ENCODE measurements at places on chromosomes 5 and 9.
A peak's percentile ranks its signal among the peaks of the same experiment; 100 is the strongest.

- DNase-seq: no peak
Observed at GRCh38 chr9:114416290-114416689, 28.5 kb upstream of the AKNA start.

DNA sequence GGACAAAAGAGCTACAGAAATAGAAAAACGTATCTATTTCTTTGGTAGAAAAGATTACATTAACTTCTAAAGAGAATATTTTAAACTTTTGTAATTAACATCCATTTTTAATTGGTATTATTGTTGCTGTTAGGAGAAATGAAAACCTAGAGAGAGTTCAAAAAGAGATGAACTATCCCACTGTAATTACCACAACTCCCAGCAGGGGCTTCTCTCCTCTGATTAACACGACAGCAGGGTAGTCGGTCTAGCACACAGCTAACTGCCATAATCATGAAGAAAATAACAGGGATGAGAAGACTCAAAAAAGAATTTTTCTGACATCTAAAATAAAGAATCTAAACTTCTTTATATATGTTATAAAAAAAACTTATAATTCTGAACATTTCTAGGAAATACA is 86.2 kb upstream of the CDH9 start:
- DNase-seq: no peak

DNA sequence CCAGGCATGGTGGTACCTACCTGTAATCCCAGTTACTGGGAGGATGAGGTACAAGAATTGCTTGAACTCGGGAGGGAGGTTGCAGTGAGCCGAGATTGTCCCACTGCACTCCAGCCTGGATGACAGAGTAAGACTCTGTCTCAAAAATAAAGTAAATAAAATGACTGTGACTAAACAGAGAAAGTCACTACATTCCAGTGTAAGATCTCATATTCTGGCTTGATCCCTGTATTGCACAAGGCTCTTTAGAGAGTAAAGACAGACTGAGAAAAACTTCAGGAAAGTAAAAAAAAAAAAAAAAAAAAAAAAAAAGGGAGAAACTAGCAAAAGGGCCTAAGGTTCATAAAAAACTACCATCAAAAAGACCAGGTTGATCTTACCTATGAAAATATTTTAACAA is 106.6 kb upstream of the PJA2 start:
- DNase-seq: no peak

DNA sequence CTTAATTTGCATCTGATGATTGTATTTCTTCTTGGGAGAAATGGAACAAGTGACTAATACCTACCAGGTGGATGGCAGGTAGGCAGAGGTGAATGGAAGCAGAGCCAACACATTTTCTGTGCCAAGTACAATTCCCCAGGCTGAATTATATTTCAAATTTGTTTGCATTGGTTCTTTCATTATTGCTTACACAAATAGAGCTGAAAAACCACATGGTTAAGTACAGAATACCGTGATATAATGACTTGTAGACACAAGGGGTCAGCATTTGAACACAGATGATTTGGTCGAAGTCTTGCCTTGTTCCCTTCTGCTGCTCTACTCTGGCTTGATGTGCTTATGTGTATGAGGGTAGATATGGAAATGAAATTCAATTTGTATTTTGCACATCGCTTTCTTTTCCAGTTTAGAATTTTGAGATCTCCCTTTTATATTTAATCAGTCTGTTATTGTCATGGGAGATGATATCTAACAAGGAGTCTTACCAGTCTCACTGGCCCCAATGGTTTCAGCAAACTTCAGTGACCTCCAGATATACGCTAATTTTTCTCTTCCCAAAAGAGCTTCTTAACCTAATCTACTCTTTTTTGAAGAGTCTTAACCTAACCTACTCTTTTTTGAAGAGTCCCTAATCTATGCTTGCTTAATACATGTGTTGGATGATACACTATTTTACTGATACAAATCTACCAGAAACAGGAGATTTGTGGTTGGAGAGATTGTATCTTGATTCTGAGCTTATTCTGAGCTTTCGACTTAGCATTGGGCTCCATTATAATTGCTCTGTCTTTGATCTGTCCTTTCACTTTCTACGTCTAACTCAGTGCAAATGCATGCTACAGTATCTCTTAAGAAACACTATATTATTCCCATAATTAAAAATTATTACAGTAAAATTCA is 88.1 kb downstream of the PCSK1 start:
- DNase-seq: peak; percentile 88

DNA sequence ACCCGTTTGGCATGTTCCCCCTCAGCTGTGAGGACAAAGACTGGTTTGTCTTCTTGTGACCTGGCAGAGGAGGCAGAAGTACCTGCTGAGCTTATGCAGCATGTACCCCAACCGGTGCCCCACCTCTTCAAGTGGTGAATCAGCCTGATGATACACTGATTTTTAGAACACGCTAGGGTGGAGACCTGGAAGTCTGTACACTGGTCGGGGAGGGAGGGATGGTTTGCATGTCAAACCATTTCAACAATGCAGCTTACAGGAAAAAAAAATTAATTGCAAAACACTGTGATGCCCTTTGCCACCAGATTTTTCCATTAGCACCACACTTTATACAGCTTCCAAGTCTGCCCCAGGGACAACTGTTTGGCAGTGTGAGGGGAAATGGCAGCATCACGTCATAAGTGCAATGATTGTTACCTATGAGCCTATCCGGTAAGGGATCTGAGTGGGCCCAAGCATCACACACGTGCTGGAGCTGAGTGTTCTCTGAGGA is 155.1 kb upstream of the DMRT1 start:
- no peak for DNase-seq

GRCh38 chr9:120937127-120937526 is 10.5 kb upstream of the TRAF1 start:
- no peak for DNase-seq

DNA sequence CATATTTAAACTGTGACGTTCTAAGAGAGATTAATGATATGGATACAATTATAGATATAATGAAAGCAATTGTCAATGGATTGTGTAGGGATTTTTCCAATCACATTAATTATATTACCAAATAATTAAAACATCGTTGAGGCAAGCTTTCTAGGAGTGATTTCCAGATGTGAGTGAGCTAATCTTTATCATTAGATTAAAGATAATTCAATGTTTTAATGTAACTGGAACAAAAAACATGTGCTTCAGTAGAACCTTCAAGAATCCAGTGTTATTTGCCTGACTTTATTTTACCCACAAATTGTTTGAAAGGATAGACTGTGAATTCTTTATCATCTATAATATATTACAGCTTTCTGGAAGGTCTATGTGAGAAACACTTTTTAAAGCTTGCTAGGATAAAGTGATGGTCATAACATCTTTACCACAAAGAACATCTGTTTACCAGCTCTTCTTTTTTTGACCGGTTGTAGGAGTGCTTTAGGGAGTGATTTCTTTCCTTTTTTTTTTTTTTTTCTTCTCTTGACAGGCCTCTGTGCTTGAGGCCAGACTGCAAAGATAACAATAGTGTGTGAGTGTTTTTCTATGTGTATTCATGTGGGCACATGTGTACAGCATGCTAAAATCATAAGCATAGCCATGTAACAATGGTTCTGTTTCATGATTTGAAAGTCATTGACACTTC is 35.0 kb downstream of the SNCAIP start:
- DNase-seq: no peak

GRCh38 chr5:73442996-73443627 is 5.5 kb downstream of the FOXD1 start:
- no peak for DNase-seq

- DNase-seq: no peak
Observed at GRCh38 chr9:115207003-115207836, 89.3 kb upstream of the TNC start.

DNA sequence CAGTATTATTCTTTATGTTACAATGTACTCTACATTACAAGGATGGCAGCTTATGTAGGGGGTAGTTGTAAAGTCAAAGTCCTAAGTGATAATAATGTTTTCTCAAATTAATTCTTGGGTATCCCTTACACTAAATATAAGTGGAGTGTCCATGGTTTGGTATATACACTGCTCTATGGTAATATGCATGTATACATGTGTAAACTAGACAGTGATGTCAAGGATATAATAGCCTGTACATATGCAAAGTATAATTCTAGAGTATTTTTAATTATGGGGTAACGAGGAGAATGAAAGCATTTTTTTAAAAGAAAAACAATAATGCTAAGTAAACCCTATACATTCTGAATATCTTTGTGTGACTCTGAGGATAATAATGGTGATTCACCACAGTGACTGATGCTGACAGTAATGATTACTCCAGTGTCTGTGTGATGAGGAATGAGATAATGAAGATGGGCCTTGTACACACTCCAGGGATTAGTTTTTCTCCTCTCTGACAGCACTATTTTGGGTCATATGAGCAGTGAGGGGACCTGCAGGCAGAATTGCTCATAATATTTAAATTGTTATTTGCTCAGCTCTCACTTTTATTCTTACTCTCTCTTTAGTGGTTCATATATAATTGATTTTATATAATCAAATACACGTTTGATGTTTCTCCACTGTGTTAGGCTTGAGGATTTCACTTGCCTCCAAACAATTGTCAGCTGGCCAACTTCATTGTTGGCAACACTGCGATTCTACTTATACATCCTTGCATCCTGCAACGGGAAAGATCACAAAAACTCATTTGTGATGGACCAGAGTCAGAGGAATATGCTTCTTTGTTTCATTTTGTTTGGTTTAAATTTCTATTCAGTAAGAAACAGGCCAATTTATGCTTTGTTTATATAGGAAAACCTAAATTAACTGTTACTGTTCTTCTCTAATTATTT is 88.2 kb downstream of the NREP start:
- DNase-seq: no peak

DNA sequence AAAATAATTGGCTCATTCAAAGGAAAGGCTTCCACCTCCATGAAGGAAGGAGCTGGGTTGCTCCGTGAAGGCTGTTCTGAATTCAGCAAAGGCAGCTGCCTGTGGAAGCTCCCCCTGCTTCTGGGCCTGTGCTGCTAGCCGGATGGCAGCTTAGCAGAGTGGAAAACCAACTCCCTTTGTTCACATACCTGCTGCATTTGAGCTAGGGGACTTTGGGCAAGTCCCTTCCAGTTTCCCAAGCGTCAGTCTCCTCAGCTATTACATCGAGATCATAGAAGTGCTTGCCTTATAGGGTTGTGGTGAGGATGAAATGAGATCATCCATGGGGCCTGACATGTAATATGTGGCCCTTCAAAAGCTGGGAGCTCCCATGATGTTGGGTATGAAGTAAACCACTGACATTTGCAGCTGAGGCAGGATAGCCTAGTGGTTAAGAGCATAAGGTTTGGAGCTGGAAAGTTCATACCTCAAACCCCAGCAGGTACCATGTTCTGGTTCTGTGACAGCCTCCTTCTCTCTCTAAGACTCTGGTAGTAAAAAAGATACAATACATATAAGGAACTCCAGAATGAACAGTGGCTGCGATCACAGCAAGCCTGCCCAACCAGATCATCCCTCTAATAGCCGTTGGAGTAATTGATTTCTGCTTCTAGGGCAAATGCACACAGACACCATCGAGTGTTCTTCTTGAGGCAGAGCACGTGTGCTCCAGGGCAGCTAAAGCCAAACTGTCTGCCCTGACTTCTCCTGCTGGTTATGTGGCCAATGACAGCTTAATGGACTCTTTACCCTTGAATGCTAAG is 11.0 kb upstream of the DENND1A start:
- no peak for DNase-seq

- DNase-seq: no peak
Observed at GRCh38 chr9:20552874-20553557, 69.3 kb downstream of the MLLT3 start.

DNA sequence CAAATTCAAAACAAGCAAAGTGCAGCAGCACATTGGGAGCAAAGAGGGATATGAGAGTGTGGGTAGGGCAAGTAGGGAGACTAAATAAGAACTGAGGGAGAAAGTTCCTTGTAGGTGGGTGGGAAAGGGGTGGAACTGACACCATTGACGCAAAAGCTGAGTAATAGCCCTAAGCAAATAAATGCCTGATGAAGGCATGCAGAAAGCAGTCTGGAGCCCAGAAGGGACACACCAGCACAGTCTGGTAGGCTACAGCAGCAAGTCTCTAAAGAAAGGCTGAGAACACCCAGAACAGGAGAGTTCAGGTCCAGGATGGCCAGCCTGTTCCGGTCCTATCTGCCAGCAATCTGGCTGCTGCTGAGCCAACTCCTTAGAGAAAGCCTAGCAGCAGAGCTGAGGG is at the start of gene INSL4:
TSS of gene INSL4 (plus strand) at position 208 of the 400 bp plus-strand sequence. CDS start at position 313, 105 bp downstream.
- no peak for DNase-seq

DNA sequence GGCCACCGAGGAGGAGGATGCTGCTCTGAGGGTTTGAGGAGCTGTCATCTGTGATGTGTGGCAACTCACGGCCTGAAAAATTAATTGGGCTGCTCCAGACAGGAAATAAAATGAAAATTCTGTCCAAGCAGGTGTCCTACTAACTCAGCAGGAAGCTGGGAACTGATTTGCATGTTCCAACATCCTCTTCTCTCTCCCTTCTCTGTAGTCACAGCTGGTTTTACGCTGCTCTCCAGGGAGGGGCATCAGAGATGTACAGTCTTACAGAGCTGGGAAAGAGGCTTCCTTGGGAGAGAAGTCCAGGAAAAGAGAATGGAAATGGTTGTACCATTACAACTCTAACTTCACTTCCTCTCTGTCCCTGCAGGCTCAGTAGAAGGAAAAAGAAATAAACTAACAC is 24.2 kb upstream of the SIL1 start:
- DNase-seq: no peak

GRCh38 chr5:89712134-89712700 is 697.3 kb downstream of the CETN3 start:
- DNase-seq: no peak

DNA sequence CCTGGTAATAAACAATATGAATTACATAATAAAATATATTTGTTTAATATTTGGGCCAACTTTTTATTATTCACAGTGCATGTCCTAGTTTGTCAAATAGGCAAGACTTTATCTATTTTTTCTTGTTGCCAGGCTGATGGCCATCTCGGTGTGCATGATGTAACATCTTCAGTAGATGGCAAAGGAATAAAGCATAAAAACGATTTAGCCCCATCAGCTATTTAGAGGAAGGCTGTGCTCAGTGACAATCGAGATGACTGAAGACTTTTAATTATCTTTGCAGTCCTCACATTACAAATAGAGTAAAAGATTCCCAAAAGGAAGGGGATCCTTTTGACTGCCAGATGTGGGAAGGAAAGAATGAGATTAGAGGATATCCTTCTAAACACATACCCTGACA is 358.5 kb downstream of the PTPRD start:
- DNase-seq: no peak
